NK-92 treated with Interleukin-12 subunit alpha and Interleukin-12 subunit beta, amount 100 ng/mL, for 24 hours (cell line): ENCODE measurements at places on chromosomes 4 and X.

- no peak for DNase-seq
These were observed 243.3 kb downstream of the FSTL5 start for GRCh38 chr4:161920304-161921052.

- DNase-seq, result no peak
These were observed 250.7 kb downstream of the NAP1L3 start for GRCh38 chrX:93422693-93423092.

DNA sequence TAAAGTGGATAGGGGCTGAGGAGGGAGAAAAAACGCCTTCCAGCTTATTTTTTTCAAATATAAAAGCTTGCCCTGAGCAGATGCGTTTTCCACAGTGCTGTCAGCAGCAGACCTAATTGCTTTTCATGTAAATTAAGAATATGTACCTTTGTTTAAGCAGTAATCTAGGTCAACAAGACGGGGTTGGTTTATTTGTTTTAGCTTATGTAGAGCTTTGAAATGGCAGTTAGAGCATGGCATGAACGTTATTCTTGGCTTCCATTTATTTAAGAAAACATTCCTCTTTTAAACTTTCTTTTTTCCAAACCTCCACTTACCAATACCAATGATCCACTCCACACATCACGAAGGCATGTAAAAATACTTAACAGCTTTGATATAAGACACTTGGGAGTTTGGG is 220.3 kb upstream of the TENM3 start:
- DNase-seq, result no peak

GRCh38 chrX:44765556-44765955 is 78.3 kb upstream of the DUSP21 start:
- DNase-seq, result no peak

GRCh38 chrX:131728295-131729145 is 184.6 kb downstream of the OR13H1 start:
- DNase-seq, result no peak

GRCh38 chr4:112377594-112378242 is 80.5 kb downstream of the ALPK1 start:
- no peak for DNase-seq

DNA sequence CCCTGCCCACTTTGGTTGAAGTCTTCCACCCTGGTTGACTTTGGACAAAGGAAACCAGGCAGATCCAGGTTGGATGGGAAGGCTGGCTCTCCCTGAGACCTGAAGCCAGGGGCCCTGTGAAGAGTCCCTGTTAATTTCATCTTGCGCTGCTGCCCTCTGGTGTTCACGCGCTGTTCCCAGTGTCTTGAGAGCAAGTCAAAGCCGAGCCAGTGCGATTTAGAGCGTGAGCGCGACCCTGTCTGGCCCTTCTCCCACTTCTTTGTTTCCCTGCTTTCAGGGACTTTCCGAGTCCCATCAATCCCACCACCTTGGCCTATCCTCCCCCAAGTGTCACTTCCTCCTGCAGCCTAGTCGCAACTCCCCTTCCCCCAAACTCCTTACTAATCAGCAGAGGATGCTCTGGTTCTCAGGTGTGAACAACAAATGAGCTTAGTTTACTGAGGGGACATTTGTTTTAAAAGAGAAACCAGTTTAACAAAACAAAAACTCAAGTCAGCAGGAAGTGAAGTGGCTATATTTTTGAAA is 25.8 kb upstream of the CHRNA9 start:
- no peak for DNase-seq

GRCh38 chr4:187477224-187477623 is 518.3 kb upstream of the ZFP42 start:
- no peak for DNase-seq

GRCh38 chr4:118120120-118120760 is 86.0 kb downstream of the NDST3 start:
- DNase-seq, result no peak

DNA sequence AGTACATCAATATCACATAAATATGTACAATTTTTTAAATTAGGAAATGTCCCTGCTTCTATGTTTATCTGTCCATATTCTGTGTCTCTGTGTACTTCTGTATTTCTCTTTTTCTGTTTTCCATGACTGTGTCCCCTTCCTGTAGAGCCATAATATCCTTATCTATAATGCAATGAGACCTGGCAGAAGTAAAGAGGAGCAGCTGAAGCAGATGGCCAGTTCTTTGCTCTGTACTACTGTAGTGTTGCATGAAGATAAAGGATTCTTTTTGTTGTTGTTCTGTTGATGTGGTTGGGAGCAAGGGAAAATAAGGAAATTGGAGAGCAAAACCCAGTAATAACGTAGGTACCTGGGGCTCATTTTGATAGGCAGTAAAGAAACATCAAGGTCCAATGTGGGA is 301.7 kb downstream of the ADGRL3 start:
- no peak for DNase-seq

- DNase-seq, result no peak
These were observed 227.4 kb downstream of the HS3ST1 start for GRCh38 chr4:11201256-11201655.

DNA sequence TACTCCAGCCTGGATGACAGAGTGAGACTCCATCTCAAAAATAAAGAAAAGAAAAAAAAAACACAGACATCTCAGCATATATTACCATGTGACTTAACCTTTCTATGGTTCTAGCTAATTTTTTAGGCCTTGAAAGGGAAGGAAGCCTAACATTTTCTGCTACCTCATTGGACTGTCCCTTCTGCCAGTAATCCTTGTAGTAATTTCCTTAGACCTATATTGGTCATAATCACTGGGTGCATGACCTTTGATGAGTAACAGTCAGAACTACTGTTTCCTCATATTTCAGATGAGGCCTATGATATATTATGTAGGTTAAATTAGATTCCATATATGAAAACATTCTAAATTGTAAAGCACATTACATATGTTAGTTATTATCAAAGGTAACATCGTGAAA is 9.6 kb downstream of the XIAP start:
- no peak for DNase-seq

DNA sequence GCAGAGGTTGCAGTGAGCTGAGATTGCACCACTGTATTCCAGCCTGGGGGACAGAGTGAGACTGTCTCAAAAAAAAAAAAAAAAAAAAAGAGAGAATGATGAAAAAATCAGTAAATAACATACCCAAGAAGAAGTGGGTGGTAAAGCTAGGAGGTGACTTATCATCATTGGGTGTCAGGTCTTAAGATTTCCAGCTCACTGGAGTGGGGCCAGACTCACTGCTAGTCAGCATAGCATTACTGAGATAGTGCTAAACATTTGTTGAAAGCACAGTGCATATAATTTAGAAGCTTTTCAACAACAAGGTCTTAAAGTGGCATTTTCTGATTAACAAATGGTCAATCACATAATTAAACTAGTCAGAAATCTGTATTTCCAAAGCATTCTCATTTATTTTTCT is 221.8 kb upstream of the GYPA start:
- no peak for DNase-seq

- no peak for DNase-seq
These were observed 68.2 kb upstream of the NKX1-1 start for GRCh38 chr4:1474126-1475090.

DNA sequence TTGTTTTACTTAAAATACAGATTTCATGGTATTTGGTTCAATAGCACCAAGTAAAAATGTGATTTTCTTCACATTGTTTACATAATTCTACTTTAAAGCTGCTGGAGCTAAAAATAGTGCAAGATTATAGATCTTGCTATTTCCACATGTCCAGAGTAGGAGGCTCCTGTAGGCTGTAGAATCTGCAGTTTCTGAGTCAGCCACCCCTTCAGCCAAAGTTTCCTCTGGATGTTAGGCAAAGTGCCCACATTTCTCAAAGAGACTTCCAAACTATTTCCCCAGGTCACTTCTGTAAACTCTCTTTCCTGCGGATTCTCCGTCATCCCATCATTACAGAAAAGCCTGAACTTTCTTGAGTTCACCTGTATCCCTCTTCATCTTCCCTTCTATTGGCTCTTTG is 342.5 kb upstream of the FSTL5 start:
- no peak for DNase-seq

DNA sequence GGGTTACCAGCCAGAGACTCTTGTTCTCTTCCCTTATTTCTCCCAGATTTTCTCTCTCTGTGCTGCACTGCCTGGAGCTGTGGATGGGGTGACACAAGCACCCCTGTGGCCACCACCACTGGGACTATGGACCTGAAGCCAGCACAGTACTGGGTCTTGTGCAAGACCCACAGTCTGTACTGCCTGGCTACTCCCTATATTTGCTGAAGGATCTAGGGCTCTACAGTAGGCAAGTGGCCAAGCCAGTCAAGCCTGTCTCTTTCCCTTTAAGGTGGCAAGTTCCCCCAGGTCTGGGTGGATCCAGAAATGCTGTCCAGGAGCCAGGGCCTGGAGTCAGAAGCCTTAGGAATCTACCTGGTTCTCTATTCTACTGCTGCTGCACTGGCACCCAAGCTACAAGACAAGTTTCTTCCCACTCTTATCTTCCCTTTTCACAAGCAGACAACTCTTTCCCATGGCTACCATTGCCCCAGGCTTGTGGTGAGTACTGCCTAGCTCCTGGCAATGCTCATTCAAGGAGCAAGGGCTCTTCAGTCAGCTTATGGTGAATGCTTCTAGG is 28.4 kb upstream of the CT47A1 start:
- DNase-seq, result no peak

- no peak for DNase-seq
These were observed 105.2 kb upstream of the LRPAP1 start for GRCh38 chr4:3637326-3638016.

GRCh38 chr4:48268956-48269860 is at the start of gene TEC:
TEC (minus strand) TSS chr4:48269838; CDS start chr4:48228614, 41,224 bp downstream.
- no peak for DNase-seq

DNA sequence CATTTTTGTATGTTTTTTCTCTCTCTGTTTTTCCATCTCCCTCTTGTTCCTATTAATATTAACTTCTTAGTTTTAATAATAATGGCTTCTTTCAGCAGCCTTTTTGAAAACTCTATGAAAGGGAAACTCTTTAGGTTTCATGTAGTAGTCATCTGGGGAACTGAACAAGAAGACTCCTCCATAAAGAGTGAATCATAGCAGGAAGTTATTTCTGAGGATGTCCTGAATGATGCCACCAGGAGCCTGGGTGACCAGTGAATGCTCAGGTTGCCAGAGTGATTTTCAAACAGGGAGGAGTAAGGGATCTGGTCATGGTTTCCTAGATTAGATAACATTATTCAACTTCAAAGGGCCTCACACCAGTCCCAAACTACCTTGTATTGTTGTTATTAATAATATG is 212.8 kb upstream of the PDE5A start:
- no peak for DNase-seq

DNA sequence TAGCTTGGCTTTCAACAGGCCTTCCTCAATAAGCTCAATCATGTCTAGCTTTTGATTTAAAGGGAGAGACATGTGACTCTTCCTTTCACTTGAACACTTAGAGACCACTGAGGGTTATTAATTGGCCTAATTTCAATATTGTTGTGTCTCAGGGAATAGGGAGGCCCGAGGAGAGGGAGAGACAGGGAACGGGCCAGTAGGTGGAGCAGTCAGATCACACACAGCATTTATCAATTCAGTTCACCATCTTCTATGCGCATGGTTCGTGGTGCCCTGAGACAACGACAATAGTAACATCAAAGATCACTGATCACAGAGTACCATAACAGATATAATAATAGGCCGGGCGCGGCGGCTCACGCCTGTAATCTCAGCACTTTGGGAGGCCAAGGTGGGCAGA is 17.8 kb downstream of the ZNF81 start:
- no peak for DNase-seq

DNA sequence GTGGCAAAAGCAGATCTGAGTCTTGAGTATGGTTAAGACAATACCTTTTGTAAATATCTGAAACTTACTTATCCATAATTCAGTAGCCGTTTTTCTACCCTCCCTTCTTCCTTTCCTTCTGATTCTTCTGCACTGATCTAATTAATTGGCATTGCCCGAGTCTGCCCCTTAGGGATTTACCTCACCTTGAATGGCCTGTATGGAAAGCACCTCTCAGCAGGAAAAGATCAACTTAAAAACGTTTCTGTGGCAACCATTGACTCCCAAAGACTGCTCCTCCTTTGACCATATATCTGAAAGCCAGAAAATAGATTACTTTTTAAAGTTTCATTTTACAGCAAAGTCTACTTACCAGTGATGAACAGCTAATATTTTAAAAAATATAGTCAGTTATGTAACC is 496.5 kb upstream of the LCORL start:
- no peak for DNase-seq

DNA sequence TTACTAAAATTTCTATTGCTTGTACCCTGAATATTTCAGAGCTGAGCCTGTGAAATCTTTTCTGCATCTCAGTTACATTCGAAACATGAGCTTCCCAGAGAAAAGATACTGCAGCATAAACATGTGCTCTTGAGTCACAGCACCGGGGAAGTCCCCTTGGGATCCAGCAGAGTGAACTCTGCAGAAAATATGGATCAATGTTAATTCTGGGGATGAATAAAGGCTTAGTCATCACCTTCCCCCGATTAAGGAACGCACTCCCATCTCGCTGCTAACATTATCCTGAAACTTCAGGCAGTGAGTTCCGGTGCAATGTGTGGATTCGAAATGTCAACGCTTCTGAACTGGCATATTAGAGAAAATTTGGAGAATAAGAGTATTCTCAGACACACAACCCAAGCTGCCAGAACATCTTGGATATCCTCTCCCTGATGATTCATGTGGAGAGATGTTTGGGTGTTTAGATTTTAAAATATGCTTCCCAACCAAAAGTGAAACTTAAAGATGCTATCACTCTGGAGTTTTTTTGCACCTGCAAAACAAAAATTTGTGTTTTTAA is 90.8 kb downstream of the IRF2 start:
- no peak for DNase-seq

DNA sequence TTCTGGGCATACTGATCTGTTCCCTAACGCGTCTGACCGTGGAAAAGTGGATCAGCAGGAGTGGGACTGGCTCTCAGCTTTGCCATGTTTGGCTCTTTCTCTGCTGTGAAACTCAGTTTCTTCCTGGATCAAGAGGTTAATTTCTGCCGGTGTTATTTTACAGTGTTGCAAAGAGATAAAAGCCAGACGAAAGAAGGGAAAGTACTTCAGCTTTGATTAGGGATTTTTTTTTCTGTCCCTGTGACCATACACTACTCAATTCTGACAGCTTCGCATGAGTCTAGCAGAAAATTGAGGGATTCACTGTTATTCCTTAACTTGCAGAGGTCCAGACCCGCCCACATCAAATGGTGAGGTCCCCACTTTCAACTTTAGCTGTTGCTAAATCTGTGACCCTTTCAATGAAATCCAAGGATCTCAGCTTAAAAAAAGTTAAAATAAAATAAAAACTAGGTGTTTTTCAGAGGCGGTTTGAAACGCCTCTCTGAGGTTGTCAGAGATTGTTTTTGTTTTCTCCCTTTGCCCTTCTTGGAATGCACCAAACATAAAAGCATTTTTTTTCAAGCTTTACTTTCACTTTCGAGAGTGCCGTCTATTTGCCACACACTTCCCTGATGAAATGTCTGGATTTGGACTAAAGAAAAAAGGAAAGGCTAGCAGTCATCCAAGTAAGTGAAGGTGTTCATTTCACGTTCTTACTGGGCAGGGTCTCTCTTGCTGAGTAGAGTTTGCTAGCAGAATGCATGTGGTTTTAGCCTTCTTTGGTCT is at the start of gene TLR3:
Gene TLR3 (plus strand): TSS at position 576 of the 768 bp plus-strand sequence. CDS start 7,464 bp downstream, outside the sequence.
- no peak for DNase-seq
